DND-41 (cell line): ENCODE measurements at places on chromosomes 13 and 19.

- DNase-seq = no peak
Observed at GRCh38 chr13:103762523-103762922, 696.3 kb upstream of the SLC10A2 start.

- DNase-seq = no peak
Observed at GRCh38 chr13:72788831-72789230, 6.9 kb downstream of the PIBF1 start.

GRCh38 chr13:27572234-27572901 is 48.0 kb downstream of the LNX2 start:
- DNase-seq = no peak

- DNase-seq = peak; percentile 52
Observed at GRCh38 chr19:31339411-31339810, 9.8 kb downstream of the TSHZ3 start.

DNA sequence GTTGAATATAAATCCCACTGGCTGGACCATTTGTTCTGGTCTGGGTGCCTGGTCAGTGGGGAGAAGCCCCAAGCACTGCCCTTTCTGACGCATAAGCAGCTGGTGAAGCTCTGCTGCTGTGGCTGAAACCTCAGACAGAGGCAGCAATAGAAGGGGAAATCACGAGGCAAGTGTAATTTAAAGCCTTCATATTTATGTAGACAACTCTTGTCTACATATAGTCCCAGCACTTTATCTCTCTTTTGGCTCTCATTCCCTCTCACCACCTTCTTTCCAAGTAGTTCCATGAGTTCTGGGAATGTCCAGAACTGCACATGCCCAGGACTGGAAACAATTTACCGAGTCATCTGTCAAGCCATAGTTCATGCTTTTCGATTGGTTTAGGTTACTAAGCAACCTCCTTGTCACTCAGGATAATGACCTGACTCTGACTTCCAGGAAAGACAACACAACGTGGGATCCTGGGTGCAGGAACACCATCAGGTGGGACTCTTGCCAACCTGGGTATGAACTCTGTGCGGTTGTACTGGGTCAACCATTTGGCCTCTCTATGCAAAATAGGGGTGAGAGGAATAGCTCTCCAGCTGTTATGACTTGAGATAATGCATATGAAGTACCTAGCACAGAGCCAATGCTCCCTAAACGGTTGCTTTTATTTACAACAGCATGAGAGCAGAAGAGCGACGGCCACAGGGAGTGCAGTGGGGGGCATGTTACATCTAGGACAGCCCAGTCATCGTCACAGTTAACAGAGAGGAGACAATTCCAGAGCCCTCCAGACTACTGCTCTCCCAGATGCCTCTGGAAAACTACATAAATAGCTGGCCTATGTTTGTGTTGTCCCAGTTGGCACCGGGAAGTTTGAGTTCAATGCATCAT is 321.9 kb downstream of the FOXO1 start:
- DNase-seq = no peak

DNA sequence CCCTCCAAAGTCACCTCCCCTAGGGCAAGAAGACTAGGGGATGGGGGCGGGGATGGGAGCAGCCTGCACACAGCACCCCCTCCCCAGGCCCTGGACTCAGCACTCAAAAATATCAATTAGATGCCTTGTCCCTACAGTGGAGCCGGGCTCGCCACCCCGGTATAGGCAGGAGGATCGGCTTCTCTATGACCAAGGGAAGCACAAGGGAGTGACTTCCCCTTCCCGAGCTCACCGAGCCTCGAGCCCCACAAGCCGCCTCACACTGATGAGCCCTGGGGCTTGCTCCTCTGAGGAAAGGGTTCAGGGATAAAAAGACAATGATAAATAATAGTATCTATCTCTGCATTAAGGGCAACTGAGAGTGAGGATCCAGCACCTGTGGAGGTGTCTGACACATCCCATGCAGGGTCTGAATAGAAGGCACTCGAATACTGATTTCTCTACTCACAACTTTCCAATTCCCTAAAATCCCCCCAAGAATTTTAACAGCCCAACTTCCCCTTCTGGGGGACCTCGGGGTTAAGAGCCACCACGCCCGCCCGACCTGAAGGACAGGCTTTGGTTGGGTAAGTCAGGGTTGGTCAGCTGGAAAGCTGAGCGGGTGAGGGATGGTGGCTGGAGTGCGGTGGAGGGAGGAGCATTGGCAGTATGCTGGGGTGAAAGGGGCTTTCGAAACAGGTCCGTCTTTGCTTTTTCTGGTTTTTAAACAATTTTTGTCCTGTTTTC is 51.3 kb downstream of the STK24 start:
- DNase-seq = no peak

GRCh38 chr19:18428787-18429674 is 8.9 kb downstream of the ISYNA1 start:
- peak; percentile 90 for DNase-seq

- peak; percentile 67 for DNase-seq
Observed at GRCh38 chr19:10286803-10287737, at the start of gene ICAM4. Gene ICAM4 (plus strand): TSS chr19:10286955. CDS start chr19:10287013, 58 bp downstream.

DNA sequence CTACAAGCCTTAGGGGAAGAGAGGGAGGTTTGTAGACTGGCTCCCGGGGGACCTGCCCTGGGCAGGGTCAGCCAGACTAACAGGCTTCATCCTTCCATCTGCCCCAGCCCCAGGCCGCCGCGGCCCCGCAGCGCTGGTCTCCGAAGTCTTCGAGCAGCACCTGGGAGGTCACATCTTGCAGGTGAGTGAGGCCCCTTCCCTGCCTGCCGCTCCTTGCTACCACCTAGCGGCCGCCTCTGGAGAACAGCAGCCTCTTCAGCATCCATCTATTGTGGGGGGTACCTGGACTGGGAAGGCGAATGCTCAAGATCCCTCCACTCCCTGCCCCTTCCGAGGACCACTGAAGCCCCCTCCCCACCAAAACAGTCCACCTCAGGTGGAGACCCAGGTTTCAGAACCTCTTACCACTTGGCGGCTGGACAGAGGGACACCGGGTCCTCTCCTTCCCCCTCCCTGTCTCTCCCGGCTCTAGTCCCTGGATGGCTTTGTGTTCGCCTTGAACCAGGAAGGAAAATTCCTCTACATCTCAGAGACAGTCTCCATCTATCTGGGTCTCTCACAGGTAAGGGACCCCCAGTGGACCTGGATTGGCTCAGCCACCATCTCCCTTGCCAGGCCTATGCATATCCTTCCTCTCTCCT is 12.7 kb downstream of the NPAS1 start:
- DNase-seq = peak; percentile 55

DNA sequence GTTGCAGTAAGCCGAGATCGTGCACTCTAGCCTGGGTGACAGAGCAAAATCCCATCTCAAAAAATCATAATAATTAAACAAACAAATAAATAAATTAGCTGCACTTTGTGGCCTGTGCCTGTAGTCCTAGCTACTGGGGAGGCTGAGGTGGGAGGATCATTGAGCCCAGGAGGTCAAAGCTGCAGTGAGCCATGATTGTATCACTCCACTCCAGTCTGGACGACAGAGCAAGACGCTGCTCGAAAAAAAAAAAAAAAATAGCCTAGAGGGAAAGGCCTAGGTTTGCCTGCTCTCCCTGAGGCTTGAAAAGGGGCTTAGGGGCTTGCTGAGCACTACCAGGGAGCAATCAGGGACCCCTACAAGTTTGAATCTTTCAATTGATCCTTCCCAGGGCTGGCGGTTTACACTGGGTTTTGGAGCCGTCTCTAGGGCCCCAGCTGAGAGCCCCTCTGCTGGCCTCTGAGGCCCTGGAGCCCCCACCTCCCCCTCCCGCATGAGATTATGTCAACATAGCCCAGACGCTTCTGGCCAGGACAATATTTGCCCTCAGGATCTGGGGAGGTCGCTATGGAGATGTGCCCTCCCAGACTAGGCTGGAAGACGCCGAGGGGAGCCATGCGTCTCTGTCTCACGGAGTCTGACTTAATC is 10.4 kb upstream of the GIPR start:
- DNase-seq = no peak

GRCh38 chr19:10018786-10019185 is 5.5 kb downstream of the RDH8 start:
- DNase-seq = no peak

GRCh38 chr19:12703046-12703445 is 6.6 kb upstream of the FBXW9 start:
- DNase-seq = peak; percentile 82

DNA sequence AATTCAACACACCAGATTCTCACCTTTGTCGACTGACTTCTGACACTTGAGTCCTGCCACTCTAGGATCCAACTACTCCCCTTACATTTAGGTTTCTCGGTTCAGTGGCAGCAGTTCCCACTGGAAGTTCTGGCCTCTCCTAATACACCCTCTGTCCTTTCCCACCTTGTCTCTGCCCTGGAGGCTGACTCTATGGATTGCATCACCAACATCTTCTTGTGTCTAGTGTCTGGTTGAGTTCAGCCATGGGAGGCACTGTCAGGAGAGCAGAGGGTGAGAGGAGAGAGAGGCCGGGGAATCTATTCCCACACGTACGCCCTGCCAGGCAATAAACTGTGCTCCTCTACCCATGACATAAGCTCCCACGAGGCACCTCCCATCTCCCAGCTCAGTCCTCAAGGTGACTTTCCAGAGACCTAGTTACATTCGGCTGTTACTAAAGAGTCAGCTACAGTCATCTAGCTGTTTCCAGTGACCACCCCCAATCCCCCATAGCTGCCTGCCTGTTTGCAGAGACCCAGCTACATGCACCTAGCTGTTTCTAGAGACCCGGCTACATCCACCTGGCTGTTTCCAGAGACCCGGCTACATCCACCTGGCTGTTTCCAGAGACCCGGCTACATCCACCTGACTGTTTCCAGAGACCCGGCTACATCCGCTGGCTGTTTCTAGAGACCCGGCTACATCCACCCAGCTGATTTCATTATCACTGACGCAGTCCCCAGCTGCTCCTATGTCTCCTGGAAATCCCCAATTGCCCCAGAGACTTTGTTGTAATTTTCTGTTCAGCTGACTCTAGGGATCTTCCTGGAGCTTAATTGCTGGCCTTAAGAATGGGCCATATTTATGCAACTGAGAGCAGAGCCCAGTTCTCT is 8.1 kb upstream of the LILRB4 start:
- peak; percentile 34 for DNase-seq

- no peak for DNase-seq
Observed at GRCh38 chr19:28727480-28728159, 485.3 kb downstream of the UQCRFS1 start.

GRCh38 chr13:80840316-80840976 is 499.5 kb upstream of the SPRY2 start:
- no peak for DNase-seq

- no peak for DNase-seq
Observed at GRCh38 chr19:11435833-11436313, 438 bp downstream of the PRKCSH start.

GRCh38 chr13:113879494-113880360 is 15.9 kb upstream of the GAS6 start:
- DNase-seq = no peak

GRCh38 chr19:49489601-49490167 is 2.3 kb downstream of the RPL13A start:
- DNase-seq = no peak

DNA sequence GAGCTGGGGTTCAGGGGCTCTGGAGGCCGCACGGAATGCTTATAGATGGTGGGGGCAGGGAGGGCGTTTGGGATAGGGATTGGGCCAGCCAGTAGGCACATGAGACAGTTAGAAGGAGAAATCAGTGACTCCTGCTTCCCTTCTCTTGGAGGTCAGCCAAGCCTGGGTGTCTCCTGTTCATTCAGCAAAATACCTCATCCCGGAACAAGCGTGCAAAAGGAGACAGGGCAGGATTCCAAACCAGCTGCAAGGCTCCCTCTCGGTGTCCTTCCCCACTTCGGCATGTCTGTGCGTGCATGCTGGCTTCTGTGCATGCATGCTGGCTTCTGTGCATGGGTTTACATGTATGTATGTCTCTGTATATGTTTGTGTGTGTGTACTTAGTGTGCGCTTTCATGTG is 37.3 kb upstream of the PEPD start:
- no peak for DNase-seq

DNA sequence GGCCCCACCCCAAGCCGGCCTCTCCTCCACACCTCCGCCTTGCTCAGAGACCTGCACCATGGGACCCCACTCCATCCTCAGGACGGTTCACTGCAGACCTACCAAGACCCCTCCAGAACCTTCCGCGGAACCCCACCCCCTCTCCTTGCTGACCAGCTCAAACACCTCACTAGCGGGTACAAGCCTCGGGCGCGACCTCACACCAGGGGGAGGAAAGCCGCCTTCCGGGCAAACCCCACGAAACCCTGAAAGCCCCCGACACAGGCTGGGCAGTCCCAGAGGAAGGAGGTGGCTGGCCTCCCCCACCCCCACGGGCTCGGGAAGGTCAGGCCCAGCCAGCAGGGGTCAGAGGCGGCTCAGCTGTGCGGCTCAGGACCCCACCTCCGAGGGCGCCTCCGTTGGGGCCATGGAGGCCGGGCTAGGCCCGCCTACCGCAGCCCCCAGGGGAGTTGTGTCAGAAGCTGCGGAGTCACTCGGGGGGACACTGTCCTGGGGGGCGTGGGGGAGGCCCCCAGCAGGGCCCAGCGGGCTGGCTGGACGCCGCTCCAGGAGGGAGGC is 9.8 kb downstream of the GRIN3B start:
- DNase-seq = no peak

GRCh38 chr13:45215392-45216077 is 14.7 kb upstream of the KCTD4 start:
- no peak for DNase-seq

GRCh38 chr19:55580628-55581144 is at the start of gene ZNF579:
Gene ZNF579 (minus strand): TSS chr19:55580848. CDS start chr19:55579639, 1,209 bp downstream.
- peak; percentile 91 for DNase-seq

DNA sequence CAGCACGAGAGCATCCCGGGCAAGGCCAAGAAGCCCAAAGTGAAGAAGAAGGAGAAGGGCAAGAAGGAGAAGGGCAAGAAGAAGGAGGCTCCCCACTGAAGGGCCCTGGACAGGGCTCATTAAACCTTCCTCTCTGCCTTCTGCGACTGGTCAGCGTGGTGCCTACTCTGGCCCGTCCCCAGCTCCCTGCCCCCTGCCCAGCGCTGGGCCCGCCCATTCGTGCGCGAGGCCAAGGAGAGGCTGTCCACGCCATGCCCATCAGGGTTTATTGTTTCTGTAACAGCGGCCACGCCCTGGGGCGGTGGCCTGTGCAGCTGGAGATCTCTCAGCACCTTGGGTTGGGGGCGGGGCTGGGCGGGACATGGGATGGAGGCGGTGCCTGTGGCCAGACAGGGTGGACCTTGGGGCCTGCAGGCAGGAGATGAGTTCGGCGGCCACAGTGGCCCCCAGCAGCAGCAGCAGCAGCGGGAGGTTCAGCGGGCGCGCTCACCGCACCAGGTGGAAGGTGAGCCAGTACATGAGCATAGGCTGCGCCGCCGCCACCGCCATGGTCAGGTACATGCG is 897 bp downstream of the C19orf33 start:
- no peak for DNase-seq

GRCh38 chr19:43464134-43464775 is 1.2 kb downstream of the LYPD3 start:
- no peak for DNase-seq
